ENCODE measurements at places on chromosomes 2 and 18.

- no peak for DNase-seq
Measured at GRCh38 chr2:194491409-194492115, 1165.5 kb upstream of the SLC39A10 start.

- no peak for DNase-seq
Measured at GRCh38 chr18:7596147-7596546, 29.0 kb downstream of the PTPRM start.

DNA sequence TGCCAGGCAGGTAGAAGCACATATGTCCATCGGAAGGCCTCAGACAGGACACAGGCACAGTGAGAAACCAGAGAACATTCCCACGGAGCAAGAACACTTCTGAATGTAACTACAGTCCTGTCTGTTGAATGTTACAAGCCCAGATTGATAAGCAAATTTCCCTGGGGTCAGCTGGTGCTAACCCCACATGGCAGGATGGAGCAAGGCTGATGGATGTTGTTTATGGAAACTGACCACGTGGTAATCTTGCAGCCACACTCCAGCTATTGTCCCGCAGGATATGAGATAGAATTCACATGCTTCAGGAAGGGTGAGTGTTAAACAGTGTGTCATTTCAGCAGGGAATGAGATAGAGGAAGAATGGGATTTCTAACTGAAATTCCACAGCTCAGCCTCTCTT is 138.8 kb upstream of the COPS8 start:
- DNase-seq: no peak

- DNase-seq: no peak
Measured at GRCh38 chr2:105904938-105905337, 160.2 kb downstream of the NCK2 start.

- no peak for DNase-seq
Measured at GRCh38 chr2:149735237-149735958, 147.8 kb upstream of the MMADHC start.

- no peak for DNase-seq
Measured at GRCh38 chr2:174445248-174445647, 41.6 kb downstream of the GPR155 start.

DNA sequence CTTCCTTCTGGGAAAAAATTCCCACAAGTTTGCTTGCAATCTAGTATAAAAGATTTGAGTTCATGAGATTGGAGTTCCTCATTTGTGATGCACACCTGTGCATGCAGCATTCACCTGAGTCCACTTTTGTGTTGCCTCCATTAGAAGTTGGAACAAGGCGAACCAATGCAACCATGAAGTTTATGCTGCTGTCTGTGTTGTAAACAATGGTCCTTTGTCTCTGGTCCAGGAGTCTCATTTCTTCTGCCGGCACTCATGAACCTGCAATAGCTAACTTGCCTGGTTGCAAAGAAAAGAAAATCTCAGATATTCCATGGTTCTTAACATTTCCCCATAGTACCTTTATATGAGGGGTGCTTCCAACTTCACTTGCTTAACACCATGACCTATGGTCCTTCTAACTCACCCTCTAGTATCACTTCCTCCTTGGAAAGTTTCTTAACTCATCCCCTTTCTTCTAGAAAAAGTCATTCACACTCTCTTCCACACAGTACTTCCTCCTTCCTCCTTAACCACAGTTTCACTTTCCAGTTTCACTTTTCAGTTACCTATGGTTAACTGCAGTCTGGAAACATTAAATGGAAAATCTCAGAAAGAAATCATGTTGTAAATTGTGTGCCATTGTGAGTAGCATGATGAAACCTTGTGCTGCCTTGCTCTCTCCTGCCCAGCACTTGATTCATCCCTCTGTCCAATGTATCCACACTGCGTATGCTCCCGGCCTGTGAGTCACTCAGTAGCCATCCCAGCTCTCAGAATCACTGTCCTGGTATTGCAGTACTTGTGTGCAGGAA is 128.8 kb upstream of the TRIB2 start:
- DNase-seq: peak; percentile 70

- no peak for DNase-seq
Measured at GRCh38 chr2:226891780-226892590, 56.1 kb downstream of the RHBDD1 start.

GRCh38 chr2:58448065-58448507 is 207.0 kb upstream of the FANCL start:
- DNase-seq: peak; percentile 84

DNA sequence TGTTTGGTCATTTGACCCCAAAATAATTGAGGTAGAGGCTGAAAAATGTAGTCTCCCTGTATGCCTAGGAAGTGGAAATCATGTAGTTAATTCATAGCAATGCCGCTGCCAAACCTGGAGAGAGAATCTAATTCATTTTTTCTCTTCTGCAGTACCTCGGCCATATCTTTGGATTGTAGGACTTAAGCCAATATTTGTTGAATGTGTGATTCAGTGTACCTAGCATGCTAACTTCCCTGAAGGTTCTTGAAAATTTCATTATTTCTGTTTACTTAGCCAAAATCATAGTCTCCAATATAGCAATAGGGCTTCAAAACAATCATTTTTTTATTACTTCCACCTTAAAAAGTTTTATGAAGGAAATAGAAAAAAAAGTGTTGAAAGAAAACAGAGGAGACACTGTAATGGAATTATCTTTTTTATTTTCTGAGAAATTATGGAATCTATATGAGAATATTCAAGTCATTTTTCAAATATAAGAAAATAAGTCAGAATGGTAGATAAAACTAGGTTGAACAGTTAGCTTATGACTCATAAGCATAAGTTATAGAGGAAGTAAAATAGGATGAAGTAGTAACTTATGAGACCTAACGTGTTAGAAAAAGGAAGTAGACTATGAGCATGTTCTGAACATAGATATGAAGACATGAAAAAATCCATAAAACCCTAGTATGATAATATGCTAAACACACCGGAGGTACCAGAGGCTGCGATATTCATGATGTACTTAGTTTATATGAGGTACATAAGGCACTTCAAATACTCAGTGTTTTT is 35.2 kb upstream of the CDH19 start:
- DNase-seq: peak; percentile 93

DNA sequence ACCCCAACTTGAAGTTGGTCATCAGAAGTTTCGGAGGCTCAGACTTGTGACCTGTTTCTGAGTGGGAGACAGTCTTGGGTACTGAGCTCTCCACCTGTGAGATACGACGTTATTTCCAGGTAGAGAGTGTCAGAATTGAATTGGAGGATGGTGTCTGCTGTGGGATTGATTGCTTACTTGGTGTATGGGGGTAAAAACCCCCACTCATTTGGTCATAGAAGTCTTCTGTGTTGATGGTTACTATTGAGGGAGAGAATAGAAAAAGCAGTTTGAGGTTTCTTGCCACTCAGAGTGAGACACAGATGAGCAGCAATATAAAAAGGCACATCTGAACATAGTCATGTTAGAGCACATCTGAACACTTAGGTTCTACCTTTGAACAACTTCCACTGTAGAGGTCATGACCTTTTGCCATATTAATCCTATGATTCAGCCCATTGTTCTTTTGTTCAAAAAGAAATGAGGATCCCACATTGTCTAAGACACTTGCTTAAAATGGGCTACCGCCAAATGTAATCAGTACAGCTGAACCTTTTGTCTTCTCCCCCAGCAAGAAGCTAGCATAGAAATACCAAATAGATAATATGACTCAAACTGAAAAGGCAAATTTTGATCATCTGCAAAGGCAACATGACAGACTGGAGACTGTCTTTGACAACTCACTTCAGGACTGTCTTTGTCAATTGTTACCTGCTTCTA is 73.3 kb downstream of the NAB1 start:
- no peak for DNase-seq

- DNase-seq: peak; percentile 56
Measured at GRCh38 chr2:42964439-42965083, 172.2 kb upstream of the HAAO start.
